ENCODE measurements at places on chromosomes 16 and 17. TPM values are rescaled to one million over a fixed set of nuclear protein-coding genes. Genes with fewer than 3 reads are reported as not detected.

The MYH1 gene
- not detected for total RNA-seq

The PIK3R6 gene
- total RNA-seq: 0.83 TPM

- no peak for DNase-seq
These were observed 11.6 kb downstream of the ZNF423 start for GRCh38 chr16:49844359-49844758.

DNA sequence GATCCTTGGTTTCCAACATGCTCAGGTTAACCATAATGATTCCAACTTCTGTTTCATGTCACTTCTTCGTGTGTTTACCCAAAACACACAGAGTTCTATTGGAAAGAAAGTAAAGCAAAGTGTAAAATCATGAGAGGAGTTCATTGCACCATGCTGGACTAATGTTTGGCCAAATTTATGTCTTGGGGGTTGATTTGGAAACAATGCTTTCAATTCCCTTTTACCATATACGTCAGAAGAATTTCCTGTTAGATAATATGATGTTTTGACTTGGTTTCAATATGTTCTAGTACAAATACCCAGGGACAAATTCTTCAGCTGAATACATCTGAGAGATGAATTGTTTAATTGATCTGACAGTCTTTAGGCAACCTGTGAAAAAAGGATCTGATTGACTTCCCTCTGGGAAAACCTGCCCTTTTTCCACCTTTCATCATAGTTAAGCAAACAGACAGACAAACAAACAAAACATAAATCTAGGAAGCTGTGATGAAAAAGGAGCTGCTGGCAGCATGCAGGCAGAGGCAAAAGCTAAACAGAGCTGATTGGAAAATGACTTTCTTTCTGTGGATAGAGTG, 26.0 kb upstream of the MPHOSPH6 start:
- no peak for DNase-seq

DNA sequence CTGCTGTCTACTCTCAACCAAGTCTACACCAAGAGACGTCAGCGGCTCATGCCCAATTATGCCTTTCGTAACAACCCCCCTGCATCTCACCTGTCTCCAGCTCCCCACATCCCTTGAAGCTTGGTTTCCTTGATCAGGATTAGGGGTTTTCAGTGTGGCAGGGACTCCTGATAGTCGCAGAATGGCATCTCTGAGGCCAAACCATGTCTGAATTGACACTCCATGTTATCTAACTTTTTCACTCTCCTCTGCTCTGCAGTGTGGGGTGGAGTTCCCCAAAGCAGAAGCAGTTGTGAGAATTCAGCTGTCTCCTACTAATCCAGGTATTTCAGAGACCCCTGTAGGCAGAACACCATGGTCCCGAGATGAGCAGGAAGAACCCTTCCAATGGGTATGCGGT, 5.6 kb upstream of the AHSP start:
- no peak for DNase-seq

Data from T-helper 17 cell (primary cell).